ENCODE measurements at places on chromosomes 7 and 10. TPM values are rescaled to one million over a fixed set of nuclear protein-coding genes. Genes with fewer than 3 reads are reported as not detected.

Gene IDI2
- total RNA-seq: not detected

Gene NKX2-3
- total RNA-seq: 0.60 TPM

Gene BZW2
- 32.8 TPM for total RNA-seq

Gene FRMD4A
- 55.9 TPM for total RNA-seq

Gene SH3PXD2A
- 69.1 TPM for total RNA-seq

Gene MBL2
- total RNA-seq: not detected

DNA sequence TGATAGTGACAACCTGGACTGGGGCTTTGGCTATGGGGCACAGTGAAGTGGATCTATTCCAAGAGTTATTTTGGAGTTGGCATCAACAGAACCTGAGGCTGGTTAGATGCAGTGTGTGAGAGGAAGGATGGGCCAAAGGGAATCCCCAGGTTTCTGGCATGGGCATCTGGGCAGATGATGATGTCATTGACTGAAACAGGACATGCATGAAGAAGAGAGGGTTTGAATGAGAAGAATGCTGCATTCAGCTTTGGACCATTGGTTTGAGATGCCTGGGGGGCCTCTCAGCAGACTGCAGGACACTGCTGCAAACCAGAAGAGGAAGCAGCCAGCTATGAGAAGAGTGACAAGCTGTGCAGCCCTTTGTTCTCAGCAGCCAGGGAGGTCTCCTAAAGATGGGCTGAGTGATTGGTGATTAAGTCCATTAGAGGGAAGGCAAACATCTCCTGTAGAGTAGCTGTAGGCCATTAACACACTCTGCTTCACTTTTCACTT, 23.1 kb upstream of the PIK3CG start:
- DNase-seq: no peak

GRCh38 chr7:45967591-45968157, 46.6 kb upstream of the IGFBP3 start:
- no peak for DNase-seq

- peak; percentile 84 for DNase-seq
Measured at GRCh38 chr10:93813507-93814465, 56.0 kb downstream of the LGI1 start.

GRCh38 chr7:155810770-155811559, 1.3 kb downstream of the SHH start:
- DNase-seq: no peak

- DNase-seq: peak; percentile 48
Measured at GRCh38 chr7:69598487-69599285, 411 bp downstream of the AUTS2 start.

DNA sequence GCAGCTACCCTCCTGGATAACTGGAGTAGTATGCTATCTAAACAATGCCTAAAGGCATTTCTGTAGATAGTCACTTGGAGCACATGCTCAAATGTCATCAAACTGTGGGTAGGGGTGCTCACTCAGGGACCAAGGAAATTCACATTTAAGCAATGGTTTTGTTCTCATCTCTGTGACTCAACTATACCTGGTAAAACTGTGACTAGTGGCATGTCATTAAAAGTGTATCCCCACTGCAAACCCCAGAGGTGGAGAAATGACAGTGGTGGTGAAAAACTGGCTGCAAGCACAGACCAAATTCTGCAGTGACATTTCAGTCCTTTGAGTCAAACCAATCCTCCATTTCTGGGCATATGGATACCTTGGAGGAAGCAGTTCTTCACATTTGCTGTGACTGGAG, 134.2 kb upstream of the EFCAB10 start:
- no peak for DNase-seq

GRCh38 chr10:70843776-70844489, 28.2 kb downstream of the SGPL1 start:
- no peak for DNase-seq

DNA sequence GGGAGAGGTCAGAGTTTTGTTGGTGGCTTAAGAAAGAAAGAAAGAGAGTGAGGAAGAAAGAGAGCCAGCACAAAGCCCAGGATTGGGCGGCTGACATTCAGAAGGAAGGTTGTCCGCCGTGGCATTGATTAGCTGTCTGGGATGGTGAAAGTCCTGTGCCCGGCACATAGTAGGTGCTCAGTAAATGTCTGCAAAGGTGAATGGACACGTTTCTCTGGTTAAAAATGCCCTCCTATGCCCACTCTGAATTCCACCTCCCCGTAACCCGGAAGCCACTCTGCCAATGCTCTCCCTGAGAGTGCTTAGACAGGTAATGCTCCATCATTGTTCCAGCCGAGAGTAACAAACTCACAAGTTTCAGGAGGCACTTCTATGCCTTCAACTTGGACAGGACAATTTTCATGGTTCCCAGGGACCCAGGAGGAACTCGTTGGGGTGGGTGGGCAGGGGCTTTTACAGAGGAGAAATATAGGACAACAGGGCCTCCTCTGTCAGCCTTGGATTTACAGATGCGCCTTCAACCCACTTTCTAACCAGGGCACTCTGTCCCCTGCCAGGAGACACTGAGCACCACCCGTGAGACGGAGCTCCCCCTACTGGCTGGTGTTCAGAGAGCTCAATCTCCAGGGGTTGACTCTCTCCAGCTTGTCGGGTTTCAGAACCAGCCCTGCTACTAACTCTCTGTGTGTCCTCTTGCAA, 411.5 kb upstream of the ZMIZ1 start:
- DNase-seq: peak; percentile 86
